ENCODE measurements at places on chromosomes 5 and 9. TPM values are rescaled to one million over a fixed set of nuclear protein-coding genes. Genes with fewer than 3 reads are reported as not detected.

EPB41L4A gene
- 26.1 TPM for total RNA-seq

BTNL3 gene
- not detected for total RNA-seq

- no peak for DNase-seq
These were observed 23.4 kb downstream of the GLT6D1 start for GRCh38 chr9:135615666-135616618.

DNA sequence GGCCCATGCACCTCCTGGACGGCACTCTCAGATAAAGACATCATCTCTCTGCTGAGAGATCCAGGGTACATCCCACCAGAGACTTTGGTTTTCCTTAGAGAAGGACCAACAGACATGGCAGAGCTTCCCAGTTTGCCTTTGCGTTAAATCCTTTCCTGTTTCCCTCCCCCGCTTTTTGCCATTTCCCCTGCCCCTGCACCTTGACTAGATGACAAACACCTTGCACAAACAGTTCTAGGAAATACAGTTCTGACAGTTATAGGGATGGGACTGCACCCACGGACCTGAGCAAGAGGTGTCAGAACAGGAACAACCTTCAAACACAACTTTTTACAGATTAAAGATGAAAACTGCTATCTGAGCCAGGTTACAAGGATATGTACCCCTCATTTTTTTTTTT, 288.9 kb downstream of the MSX2 start:
- no peak for DNase-seq

GRCh38 chr9:4937446-4937845, 47.6 kb upstream of the JAK2 start:
- DNase-seq, result no peak
